Dermis blood vessel endothelial cell (primary cell): ENCODE measurements at places on chromosomes 11 and 22. TPM values are rescaled to one million over a fixed set of nuclear protein-coding genes. Genes with fewer than 3 reads are reported as not detected.

- no peak for DNase-seq
Measured at GRCh38 chr11:125445731-125446130, 50.3 kb downstream of the FEZ1 start.

DNA sequence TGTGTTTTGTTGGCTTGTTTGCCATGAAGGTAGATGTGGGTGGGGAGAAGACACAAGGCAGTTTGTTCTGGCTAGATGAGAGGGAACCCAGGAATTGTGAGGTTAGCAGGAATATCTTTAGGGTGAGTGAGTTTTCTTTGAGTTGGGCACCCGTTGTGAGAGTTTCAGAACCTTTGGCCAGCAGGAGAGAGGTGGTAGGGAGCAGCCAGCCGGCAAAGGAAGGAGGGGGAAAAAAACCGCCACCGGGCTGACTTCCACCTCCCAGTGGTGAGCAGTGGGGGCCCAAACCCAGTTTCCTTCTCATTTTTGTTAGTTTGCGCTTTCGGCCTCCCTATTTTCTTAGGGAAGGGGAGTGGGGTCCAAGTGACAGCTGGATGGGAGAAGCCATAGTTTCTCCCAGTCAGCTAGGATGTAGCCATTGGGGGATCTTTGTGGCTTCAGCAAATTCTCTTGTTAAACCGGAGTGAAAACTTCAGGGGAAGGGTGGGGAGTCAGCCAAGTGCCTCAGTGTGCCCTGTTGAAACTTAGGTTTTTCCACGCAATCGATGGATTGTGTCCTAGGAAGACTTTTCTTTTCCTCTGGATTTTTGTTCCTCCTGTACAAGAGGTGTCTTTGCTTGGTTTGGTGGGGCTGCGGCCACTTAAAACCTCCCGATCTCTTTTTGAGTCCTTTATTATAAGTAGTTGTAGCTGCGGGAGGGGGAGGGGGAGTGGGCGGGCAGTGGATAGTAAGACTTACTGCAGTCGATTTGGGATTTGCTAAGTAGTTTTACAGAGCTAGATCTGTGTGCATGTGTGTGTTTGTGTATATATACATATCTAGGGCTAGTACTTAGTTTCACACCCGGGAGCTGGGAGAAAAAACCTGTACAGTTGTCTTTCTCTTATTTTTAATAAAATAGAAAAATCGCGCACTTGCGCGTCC lies 1.1 kb upstream of the GCAT start:
- peak; percentile 37 for DNase-seq

OR5B12 gene
- not detected in 2 replicates for total RNA-seq

DNA sequence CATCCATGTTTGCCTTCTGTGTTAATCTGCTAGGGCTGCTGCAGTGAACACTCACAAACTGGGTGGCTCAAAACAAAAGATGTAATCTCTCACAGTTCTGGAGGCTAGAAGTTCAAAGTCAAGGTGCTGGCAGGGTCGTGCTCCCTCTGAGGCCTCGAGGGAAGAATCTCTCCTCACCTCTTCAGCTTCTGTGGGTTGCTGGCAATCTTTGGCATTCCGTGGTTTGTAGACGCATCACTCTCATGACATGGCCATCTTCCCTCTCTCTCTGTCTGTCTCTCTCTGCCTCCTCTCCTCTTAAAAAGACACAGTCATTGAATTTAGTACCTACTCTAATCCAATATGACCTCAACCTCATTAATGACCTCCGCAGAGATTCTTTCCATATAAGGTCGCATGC lies 78.8 kb downstream of the TSPAN18 start:
- DNase-seq: no peak

ZP1 gene
- not detected in 2 replicates for total RNA-seq

KIRREL3 gene
- total RNA-seq: not detected in 2 replicates

GRCh38 chr11:7639643-7640025 lies 33.7 kb downstream of the CYB5R2 start:
- DNase-seq: no peak
